ENCODE measurements at places on chromosomes 1 and 21. TPM values are rescaled to one million over a fixed set of nuclear protein-coding genes. Genes with fewer than 3 reads are reported as not detected.

The AGO4 gene
- 23.6 TPM for total RNA-seq

The ATP1A4 gene
- not detected for total RNA-seq

The GJA9 gene
- not detected for total RNA-seq

DNA sequence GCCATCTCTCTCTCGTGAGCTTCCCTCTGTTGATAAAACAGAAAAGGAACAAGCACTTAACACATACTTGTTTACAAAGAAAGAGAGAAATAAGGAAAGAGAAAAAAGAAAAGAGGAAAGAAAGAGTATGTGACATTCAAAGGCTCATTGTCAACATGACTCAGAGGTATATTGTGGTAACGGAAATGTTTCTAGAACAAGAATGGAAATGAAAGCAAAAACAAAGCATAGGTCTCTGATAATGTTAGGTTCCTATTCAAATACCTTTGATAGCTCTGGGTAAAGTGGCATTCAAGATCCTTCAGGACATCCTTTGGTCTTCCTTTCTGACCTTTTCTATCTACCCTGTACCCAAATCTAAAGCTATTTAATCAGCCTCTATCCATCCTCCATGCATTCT, 67.4 kb upstream of the DMRTA2 start:
- no peak for DNase-seq
- H3K36me3 ChIP-seq: no peaks in the 10 kb centered on the region
- H3K4me1 ChIP-seq: no peaks in the 10 kb centered on the region
- no peaks in the 10 kb centered on the region for H3K27me3 ChIP-seq
- H3K27ac ChIP-seq: no peak overlapping the region
- no peak overlapping the region for H3K4me3 ChIP-seq

- DNase-seq: no peak
- H3K36me3 ChIP-seq: peaks cover 2% of the 10 kb centered on the region
- H3K4me1 ChIP-seq: peaks cover 5% of the 10 kb centered on the region
- no peak overlapping the region for H3K27ac ChIP-seq
Measured at GRCh38 chr1:198155253-198155652, 1.5 kb upstream of the NEK7 start.

DNA sequence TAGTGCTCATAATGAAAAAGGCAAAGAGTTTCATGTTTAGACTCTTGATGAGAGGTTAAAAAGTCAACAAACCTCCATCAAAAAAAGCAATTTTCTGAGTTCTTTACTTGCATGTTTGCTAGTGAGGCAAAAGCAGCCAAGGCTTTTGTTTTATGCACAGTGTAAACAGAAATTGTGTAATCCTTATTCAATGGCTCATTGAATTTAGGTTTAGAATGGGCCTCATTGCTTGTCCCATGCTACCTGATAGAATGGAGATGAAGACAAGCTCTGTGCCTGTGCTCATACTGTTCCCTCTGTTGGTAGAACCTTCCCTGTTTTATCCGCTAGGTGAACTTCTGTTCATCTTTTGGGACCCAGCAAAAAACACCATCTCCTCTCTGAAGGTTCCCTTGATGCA, 10.0 kb upstream of the LRRC8D start:
- no peak overlapping the region for H3K4me3 ChIP-seq
- H3K27me3 ChIP-seq: no peaks in the 10 kb centered on the region
- DNase-seq: no peak
- H3K27ac ChIP-seq: no peak overlapping the region
- H3K4me1 ChIP-seq: no peaks in the 10 kb centered on the region

DNA sequence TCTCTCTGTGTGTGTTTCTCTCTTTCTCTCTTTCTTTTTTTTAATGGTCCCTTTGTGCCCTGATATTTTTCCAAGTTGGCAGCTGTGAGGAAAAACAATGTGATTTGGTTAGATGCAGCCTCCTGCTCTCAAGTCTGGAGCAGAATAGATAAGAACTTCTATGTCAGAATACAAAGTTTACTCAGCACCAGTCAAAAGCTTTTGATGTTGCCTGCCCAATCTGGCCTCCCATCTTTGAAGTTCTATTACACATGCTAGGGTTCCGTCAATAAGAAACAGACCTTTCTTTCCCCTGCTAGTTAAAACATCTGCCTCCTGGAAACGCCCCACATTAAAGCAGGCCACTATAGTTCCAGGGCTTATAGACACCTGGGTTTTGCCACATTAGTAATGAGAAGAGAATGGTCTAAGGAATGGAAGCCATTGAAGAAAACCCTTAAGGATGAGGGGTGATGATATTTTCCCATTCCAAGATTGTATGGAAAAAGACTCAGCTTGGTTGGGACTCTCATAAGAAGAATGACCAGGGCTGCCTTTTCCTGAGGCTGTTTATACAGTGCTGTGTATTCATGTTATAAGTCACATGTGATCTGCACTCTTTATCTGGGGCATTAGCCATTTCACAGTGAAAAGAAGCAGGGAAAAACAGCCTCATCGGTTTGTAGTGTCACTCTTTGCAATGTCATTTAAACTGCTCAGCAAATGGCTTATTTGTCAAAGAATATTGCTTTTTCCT, 414.7 kb upstream of the PROX1 start:
- H3K4me3 ChIP-seq: no peak overlapping the region
- no peaks in the 10 kb centered on the region for H3K27me3 ChIP-seq
- H3K36me3 ChIP-seq: no peaks in the 10 kb centered on the region
- no peak for DNase-seq
- H3K4me1 ChIP-seq: no peaks in the 10 kb centered on the region
- no peak overlapping the region for H3K27ac ChIP-seq

- no peaks in the 10 kb centered on the region for H3K36me3 ChIP-seq
- no peak for DNase-seq
- H3K4me3 ChIP-seq: no peak overlapping the region
- no peaks in the 10 kb centered on the region for H3K4me1 ChIP-seq
- H3K27ac ChIP-seq: no peak overlapping the region
Measured at GRCh38 chr1:153431928-153432327, 15.6 kb downstream of the S100A7A start.

DNA sequence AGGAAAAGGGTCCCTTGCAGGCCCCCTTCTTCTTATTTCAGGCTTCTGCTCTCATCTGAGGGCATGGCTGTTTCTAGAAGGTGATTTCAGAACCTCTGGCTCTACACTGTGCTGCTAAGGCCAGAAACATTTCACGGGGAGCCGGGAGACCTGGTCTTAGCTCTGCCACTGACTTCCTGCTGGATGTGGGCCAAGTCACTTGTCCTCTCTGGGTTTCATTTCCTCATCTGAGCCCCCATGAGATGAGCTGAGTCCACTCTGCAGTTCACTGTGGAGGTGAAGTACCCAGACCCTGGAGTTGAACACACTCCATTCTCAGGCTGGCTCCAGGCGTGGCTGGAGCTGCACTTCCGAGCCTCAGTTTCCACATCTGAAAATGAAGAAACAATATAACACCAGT, 2.1 kb downstream of the PADI1 start:
- no peak overlapping the region for H3K27ac ChIP-seq
- no peak overlapping the region for H3K4me3 ChIP-seq
- DNase-seq: peak; percentile 17
- no peaks in the 10 kb centered on the region for H3K27me3 ChIP-seq
- no peaks in the 10 kb centered on the region for H3K4me1 ChIP-seq
- H3K36me3 ChIP-seq: no peaks in the 10 kb centered on the region

GRCh38 chr21:26020510-26020909, 150.1 kb downstream of the APP start:
- no peak for DNase-seq
- no peaks in the 10 kb centered on the region for H3K36me3 ChIP-seq
- H3K4me1 ChIP-seq: no peaks in the 10 kb centered on the region
- no peaks in the 10 kb centered on the region for H3K27me3 ChIP-seq
- no peak overlapping the region for H3K4me3 ChIP-seq
- H3K27ac ChIP-seq: no peak overlapping the region

DNA sequence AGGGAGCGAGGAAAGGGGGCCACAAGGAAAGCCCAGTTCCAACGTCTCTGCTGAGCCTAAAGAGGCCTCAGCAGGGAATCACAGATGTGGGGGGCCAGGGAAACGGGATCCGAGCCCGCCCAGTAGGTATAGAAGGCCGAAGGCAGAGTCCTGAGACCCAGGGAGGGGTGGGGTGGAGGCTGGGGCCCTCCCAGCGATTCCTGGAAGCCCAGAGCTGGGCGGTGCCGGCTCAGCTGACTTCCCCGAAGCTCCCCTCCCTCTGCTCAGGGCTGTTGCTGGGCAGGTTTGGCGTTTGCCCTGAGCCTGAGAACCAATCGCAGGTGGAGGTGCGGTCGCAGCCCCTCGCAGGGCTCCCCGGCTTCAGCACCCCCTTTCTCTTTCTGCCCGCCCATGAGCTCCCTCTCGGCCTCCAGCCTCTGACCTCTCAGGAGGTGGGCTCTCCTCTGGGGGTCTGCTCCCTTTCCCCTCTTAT, 12.8 kb downstream of the ADAMTSL4 start:
- H3K4me3 ChIP-seq: peak overlapping the region; percentile 55
- no peaks in the 10 kb centered on the region for H3K27me3 ChIP-seq
- H3K27ac ChIP-seq: peak overlapping the region; percentile 99
- peaks cover 49% of the 10 kb centered on the region for H3K4me1 ChIP-seq

GRCh38 chr1:62355095-62355494, 35.9 kb upstream of the KANK4 start:
- H3K27ac ChIP-seq: no peak overlapping the region
- no peak for DNase-seq
- no peak overlapping the region for H3K4me3 ChIP-seq
- H3K36me3 ChIP-seq: no peaks in the 10 kb centered on the region
- H3K4me1 ChIP-seq: no peaks in the 10 kb centered on the region

- no peak overlapping the region for H3K4me3 ChIP-seq
- DNase-seq: no peak
- H3K27me3 ChIP-seq: no peaks in the 10 kb centered on the region
Measured at GRCh38 chr1:50048791-50049190, 25.0 kb upstream of the AGBL4 start.

- DNase-seq: no peak
- no peak overlapping the region for H3K27ac ChIP-seq
- no peaks in the 10 kb centered on the region for H3K27me3 ChIP-seq
Measured at GRCh38 chr1:209875515-209875914, 47.7 kb downstream of the UTP25 start.

GRCh38 chr1:159554696-159555095, 18.9 kb upstream of the OR10J5 start:
- no peaks in the 10 kb centered on the region for H3K27me3 ChIP-seq
- no peak overlapping the region for H3K4me3 ChIP-seq
- no peak for DNase-seq
- no peaks in the 10 kb centered on the region for H3K4me1 ChIP-seq
- no peaks in the 10 kb centered on the region for H3K36me3 ChIP-seq

DNA sequence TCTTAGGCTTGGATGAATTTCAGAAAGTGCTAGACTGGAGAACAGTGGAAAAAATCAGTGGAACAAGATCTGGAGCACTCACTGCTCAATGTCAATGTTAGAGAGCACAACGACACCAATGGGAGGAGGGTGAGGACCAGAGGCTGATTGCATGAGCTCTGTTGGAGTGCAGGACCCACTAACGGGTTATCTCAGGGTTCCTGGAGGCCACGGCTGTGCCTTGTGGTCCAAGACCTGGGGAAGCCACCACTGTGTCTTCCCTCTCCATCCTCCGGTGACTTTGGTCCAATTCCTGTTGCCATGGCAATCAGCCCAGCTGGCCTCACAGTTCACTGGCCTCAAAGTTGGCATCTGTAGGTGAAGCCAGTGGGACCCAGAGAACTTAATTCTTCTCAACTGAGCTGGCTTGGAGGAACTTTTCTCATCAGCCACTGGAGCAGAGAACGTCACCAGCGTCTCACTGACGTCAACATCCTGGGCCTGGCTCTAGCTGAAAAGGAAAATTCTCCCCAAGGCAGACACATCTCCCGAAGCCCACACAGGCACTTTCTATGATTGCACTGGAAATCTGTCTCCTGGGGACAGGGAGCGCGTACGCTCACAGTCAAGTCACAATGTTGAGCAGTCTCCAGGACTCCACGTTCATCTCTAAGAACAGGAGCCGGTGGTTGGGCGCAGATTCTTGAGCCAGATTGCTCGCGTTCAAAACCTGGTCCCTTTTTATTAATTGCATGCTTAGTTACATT, 21.9 kb upstream of the GPR157 start:
- no peak overlapping the region for H3K4me3 ChIP-seq
- no peak overlapping the region for H3K27ac ChIP-seq
- no peaks in the 10 kb centered on the region for H3K27me3 ChIP-seq
- no peaks in the 10 kb centered on the region for H3K36me3 ChIP-seq
- H3K4me1 ChIP-seq: no peaks in the 10 kb centered on the region

DNA sequence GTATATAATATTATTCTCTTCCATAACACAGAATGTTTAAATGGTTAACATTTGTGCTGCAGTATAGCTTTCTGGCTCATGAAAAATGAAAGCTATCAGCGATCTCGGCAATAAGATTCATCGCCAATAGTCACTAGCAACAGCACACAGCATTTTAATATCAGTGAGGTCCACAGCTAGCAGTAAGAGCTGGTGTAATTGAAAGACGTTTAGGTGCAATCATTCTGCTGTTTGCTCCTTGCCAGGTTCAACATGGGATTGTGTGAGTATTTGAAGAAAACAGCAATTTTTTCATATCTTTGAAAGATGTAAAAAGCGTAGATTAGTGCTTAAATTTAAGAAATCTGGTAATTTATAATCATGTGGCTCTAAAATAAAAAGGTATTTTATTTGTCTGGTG, 20.1 kb downstream of the PRKACB start:
- H3K4me1 ChIP-seq: no peaks in the 10 kb centered on the region
- DNase-seq: no peak
- no peaks in the 10 kb centered on the region for H3K36me3 ChIP-seq
- no peaks in the 10 kb centered on the region for H3K27me3 ChIP-seq
- no peak overlapping the region for H3K27ac ChIP-seq

DNA sequence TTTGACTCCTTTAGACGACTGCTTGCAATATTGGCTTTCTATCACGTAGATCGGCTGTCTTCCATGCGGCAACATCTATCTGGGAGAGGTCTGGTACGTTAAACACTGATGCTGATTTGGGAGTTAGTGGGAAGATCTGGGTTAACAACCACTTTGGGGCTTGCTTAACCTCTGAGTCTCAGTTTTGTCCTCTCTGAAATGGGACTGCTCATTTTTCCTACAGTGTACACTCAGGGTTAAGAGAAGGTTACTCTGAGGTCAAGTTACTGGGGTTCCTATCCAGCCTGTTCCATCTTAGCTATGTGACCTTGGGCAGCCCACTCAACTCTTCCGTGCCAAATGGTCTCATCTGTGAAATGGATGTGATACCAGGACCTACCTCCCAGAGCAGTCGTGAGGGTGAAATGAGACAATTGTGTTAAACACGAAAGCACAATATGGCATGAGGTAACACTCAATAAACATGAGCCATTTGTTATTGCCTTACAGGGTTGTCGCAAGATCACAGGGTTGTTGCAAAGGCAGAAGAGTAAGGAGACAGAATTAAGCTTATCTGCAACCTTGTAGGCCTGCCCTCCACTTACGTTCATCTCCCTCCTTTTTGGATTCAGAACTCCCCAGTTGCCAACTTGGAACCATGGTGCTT, 5.6 kb downstream of the ABCA4 start:
- H3K27me3 ChIP-seq: no peaks in the 10 kb centered on the region
- H3K36me3 ChIP-seq: no peaks in the 10 kb centered on the region
- no peaks in the 10 kb centered on the region for H3K4me1 ChIP-seq
